Uterus (tissue), 4 donors: ENCODE measurements at places on chromosomes 4 and X. TPM values are rescaled to one million over a fixed set of nuclear protein-coding genes. Genes with fewer than 3 reads are reported as not detected.

- no peak for DNase-seq
- H3K36me3 ChIP-seq, result no peaks in the 10 kb centered on the region
Observed at GRCh38 chr4:145734031-145734430, 54.1 kb downstream of the C4orf51 start.

GRCh38 chr4:99324979-99325378 is 3.8 kb upstream of the ADH1B start:
- peaks cover 6% of the 10 kb centered on the region for H3K4me1 ChIP-seq
- no peak overlapping the region for H3K4me3 ChIP-seq
- no peaks in the 10 kb centered on the region for H3K36me3 ChIP-seq
- H3K27ac ChIP-seq, result peak overlapping the region; percentile 72
- DNase-seq, result peak; percentile 90

The MAML3 gene
- 50.5 TPM for total RNA-seq

DNA sequence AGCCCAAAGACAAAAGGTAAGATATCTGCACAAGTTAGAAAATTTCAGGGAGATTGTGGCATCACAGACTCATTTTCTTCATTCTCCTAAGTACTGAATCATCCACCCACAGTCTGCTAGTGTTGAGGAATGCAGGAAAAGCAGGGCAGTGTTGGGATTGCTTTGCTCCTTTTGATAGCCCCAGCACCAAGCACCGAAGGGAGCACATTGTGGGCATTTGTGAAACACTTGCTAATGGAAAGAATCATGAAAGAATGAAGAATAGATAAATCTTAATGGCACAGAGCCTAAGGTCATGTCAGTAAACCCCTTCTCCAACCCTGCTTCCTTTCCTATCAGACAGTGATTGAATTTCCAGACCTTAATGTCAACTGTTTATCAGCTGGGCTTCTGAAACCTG is 103.1 kb upstream of the GPRIN3 start:
- no peak for DNase-seq
- no peaks in the 10 kb centered on the region for H3K27me3 ChIP-seq
- H3K27ac ChIP-seq, result no peak overlapping the region
- no peaks in the 10 kb centered on the region for H3K4me1 ChIP-seq
- no peaks in the 10 kb centered on the region for H3K36me3 ChIP-seq

The AKAP17A gene
- 52.9 TPM for total RNA-seq

The ENPEP gene
- total RNA-seq, result 6.2 TPM

- no peak overlapping the region for H3K27ac ChIP-seq
- H3K27me3 ChIP-seq, result no peaks in the 10 kb centered on the region
- H3K36me3 ChIP-seq, result no peaks in the 10 kb centered on the region
- H3K4me3 ChIP-seq, result no peak overlapping the region
- DNase-seq, result no peak
Observed at GRCh38 chr4:89303177-89303576, 4.4 kb downstream of the GPRIN3 start.

GRCh38 chrX:7086384-7086783 is 61.1 kb upstream of the STS start:
- H3K27ac ChIP-seq, result no peak overlapping the region
- no peak overlapping the region for H3K4me3 ChIP-seq
- no peaks in the 10 kb centered on the region for H3K36me3 ChIP-seq
- H3K4me1 ChIP-seq, result no peaks in the 10 kb centered on the region
- H3K27me3 ChIP-seq, result no peaks in the 10 kb centered on the region

The TACR3 gene
- total RNA-seq, result not detected

GRCh38 chrX:23514082-23514481 is 153.2 kb upstream of the PRDX4 start:
- no peaks in the 10 kb centered on the region for H3K27me3 ChIP-seq
- no peak for DNase-seq
- H3K4me3 ChIP-seq, result no peak overlapping the region
- H3K36me3 ChIP-seq, result no peaks in the 10 kb centered on the region
